SHP77 treated with DMSO at 0.1 percent for 48 hours (cell line): ENCODE measurements at places on chromosomes 7 and 10.

DNA sequence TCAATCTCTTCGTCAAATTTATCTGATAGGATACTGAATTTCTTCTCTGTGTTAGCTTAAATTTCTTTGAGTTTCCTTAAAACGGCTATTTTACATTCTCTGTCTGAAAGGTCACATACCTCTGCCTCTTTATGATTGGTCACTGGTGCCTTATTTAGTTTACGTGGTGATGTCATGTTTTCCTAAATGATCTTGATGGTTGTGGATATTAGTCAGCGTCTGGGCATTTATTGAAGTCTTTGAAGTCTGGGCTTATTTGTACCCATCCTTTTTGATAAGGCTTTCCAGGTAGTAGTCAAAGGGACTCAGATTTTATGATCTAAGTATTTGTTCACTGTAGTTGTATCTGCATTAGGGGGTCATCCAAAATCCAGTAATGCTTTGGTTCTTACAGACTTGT lies 1407.5 kb upstream of the LRRTM3 start:
- no peak for DNase-seq

DNA sequence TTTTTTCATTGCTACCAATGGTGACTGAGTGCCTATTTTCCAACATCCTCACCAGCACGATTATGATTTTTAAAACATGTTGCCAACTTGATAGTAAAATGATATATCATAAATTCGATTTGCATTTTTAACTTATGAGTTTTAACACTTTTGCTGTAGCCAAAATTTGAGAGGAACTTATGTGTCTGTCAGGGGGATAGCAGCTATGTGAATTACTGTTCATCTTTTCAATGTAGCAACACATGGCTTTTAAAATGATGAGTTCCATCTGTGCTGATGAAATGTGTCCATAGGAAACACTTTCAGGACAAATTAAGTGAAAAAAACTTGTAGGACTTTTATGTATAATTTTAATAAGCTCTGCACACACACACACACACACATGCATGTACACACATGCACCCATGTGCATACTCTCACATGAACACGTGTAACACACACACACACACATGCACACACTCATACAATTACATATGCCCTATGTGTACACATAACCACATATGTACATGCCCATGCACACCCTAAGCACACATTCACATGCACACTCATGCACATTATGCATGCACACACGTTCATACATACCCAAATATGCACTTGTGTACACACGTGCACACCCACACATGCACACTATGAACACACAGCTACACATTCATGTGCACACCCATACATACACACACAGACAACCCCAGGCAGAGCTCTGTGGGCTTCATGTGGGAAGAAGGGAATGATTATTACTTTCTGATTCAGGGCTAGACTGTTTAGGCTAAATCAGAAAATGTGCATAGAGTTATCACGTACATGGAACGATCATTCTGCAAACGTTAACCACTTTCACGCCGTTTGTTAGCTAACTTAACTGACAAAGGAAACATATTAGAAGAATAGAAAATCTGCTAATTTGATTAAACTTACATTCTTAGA lies 68.9 kb downstream of the C10orf143 start:
- DNase-seq, result no peak

GRCh38 chr10:2851566-2851965 lies 215.8 kb upstream of the PFKP start:
- no peak for DNase-seq

DNA sequence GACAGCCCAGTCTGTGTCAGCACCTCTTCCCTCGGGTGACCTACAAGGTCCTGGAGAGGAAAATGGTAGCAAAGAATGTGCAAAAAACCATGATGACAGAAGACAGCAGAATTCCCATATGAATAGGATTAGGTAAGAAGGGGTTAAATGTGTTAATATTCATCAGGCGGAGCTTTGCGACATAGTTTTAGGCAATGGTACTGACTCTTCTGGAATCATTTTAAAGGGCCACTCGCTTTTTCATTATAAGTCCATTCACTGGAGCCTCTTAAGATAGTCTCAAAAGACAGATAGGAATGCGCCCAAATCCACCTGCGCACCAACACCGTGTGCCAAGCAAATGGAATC lies 38.2 kb downstream of the DLG5 start:
- no peak for DNase-seq

- DNase-seq, result no peak
These were observed 75.3 kb downstream of the MKI67 start for GRCh38 chr10:128050936-128051335.

DNA sequence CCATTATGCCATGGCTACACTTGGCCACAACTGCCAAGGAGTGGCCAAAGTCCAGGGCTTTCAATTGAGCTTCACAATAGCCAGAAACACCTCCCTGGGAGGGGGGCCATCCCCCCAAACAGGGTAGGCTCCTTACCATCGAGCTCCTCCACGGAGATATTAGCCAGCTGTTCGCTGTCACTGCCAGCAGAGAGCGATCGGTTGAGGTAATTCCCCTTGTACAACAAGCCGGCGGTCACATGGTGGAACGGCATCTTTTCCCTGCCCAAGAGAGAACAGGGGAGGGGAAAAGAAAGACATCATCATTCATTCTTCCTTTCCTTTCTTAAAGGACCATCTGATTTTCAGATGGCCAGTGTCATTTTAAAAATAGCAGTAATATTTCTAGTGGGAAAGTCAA lies 133.6 kb downstream of the CALN1 start:
- no peak for DNase-seq

DNA sequence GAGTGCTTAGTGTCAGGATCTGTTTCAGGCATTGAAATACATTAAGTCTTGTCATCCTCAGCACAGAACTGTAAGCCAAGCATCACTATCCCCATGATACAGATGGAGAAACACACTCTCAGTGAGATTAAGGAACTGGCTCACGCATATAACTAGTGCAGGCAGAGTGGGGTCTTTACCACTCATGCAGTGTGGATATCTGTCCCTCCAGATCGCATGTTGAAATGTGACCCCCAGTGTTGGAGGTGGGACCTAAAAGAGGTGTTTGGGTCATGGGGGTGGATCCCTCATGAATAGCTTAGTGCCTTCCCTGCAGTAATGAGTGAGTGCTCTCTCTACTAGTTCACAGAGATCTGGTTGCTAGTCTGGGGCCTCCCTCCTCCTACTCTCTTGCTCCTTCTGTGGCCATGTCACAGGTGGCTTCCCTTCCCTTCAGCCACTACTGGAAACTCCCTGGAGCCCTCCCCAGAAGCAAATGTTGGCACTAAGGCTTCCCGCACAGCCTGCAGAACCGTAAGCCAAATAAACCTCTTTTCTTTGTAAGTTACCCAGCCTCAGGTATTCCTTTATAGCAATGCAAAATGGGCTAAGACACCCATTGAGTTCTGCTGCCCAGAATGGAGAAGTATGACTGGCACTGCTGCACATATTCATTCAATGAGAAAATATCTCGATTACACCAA lies 31.8 kb upstream of the MSMB start:
- no peak for DNase-seq

- no peak for DNase-seq
These were observed 122.5 kb downstream of the KIAA1217 start for GRCh38 chr10:24331457-24331856.

DNA sequence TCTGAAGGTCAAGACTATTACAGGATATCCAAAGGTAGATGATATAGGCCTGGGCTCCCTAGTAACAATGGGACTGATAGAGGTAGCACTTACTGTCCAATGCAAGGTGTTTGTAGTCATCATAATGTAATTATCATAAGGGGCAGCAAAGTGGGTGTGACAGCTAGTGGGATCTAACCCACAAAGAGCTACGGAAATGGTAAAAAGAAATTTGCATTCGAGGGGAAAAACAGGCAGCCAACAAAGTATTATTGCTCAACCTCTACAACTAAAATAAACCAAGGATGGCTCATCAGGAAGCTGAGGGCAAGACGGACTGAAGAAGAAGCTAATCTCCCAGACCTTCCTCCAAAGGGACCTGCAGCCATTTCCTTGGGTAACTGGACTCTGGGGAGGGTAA lies 211.0 kb downstream of the WDR11 start:
- no peak for DNase-seq

DNA sequence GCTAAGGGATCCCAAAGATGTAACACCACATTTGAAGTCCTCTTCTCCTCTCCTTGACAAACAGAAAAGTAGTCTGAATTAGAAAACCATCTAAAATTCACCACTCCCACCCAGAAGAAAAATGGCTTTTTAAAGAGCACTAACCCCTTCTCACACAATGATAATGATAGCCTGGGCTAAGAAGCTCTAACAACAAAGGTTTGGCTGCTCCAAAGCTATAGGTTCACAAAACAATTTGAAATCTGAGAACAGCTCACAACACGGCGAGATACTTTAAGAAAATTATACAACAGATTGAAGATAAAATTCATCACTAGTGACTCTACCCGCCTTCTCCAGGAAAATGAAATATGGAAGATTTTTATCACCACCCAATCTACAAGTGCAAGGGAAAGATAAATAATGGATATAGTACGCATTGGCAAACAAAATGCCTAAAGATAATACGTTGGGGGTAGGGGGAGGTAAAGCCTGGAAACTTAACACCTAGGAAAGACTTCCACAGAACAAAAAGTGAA lies 7.4 kb downstream of the ITGB1 start:
- no peak for DNase-seq

- DNase-seq, result no peak
These were observed 283.2 kb downstream of the ARL4A start for GRCh38 chr7:12970626-12971025.

GRCh38 chr7:133783276-133783675 lies 343.9 kb upstream of the LRGUK start:
- DNase-seq, result no peak

DNA sequence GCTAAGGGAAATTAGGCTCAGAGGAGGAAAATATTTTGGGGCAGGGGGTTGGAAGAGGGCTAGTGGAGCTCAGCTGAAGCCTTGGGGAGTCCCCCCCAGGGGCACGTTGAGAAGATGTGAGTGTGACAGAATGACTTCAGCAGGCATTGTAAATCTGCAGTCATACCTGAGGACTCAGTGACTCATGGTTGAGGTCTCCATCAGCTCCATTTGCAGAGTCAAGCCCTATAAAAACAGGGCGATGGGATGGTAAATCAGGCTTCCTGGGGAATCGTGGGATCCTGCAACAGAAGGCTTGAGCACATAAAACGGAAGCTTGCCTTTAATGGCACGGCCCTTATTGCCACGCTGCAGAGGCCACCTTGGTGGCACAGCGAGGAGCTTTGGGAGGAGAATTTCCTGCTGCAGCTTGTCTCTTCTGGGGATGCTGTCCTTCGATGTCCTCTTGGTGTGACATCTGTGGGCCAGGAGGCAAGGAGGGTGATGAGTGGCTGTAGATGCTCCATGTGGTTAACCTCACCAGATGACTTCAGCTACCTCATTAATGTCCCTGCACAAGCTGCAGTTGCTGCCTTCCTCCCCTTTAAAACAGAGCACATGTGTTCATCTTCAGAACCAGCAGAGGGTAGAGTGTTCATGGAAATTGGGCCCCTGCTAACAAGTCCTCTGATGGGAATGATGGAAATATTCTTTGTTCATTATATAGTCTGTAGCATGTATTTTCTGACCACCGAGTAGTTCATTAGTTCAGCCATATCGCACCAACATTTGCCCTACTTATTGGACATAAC lies 285.9 kb downstream of the LRMDA start:
- no peak for DNase-seq

GRCh38 chr10:43809211-43809930 lies 160.7 kb upstream of the ZNF32 start:
- no peak for DNase-seq

- DNase-seq, result no peak
These were observed 18.9 kb downstream of the NCAPG2 start for GRCh38 chr7:158685693-158686092.

DNA sequence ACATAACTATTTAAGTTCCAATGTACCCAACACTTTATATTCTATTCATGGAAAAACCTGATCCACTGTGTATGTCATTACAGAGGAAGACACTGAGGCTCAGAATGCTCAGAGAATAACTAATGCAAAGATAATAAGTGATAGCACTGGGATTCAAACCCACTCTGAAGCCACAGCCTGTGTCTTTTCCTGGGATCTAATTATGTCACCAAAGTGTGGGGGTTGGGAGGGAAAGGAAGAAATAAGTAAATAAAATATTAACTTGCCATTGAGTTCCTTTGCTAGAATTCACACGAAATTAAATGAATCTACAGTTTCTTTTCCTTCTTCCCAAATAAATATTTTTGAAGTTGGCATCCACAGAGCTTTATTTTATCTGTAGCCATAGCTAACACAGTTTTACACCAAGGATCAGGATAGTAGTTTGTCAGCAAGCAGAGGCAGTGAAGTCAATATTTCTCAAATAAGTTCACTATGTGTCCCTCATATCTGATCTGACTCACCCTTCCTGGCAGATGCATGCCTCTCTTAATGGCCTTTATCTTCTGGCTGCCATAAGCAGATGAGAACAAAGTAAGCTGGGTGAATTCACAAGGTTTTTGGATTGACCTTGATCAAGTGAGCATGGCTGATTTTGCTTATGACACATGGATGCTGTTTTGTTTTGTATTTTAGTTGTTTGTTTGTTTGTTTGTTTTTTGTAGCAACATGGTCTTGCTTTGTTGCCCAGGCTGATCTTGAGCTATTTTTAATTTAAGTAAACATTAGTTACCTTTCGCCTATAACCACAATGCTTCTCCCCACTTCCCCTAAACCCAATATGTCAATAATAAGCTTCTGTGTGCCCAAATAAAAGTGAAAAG lies 6.3 kb downstream of the RAPGEF5 start:
- no peak for DNase-seq

- no peak for DNase-seq
These were observed 264.0 kb downstream of the ARL4A start for GRCh38 chr7:12951397-12951801.

GRCh38 chr10:93062514-93063143 lies 2.0 kb downstream of the CYP26C1 start:
- DNase-seq, result no peak

- DNase-seq, result no peak
These were observed 215.7 kb downstream of the BAMBI start for GRCh38 chr10:28892818-28893547.
